ENCODE measurements at places on chromosomes 2 and 18.

DNA sequence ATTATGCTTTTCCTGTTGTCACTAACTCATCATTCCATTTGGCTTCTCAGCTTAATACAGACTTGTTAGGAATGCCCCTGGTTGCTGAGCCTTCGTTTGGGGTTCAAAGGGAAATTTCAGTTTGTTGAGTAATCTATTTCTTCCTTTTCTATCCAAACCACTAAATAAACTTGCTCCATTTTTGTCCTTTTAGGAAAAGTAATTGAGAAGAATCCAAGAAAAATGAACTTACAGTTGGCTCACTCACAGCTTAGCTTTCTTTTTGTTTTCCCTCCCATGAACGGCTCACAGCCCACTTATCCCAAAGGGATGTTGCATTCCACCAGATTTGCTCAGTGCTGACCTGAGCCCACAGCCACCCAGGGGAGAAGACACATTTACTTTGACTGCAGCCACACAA is 73.9 kb downstream of the SOX11 start:
- no peak for DNase-seq

- no peak for DNase-seq
Observed at GRCh38 chr2:25821225-25822056, 56.8 kb downstream of the ASXL2 start.

GRCh38 chr2:107437807-107438206 is 388.9 kb upstream of the RGPD4 start:
- no peak for DNase-seq

DNA sequence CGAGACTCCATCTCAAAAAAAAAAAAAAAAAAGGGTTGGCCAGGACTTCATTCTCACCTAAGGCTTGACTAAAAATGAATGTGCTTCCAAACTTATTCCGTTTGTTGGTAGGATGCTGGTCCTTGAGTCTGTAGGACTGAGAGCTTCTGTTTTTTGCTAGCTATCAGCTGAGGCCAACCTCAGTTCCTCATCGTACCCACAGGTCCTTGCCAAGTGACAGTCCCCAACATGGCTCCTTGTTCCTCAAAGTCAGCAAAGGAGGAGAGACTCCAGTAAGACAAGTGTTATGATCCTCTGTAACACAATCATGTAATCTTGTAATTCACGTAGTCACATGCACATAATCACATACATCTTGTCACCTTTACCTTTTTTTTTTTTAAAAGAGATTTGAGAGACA is 37.0 kb downstream of the HAUS1 start:
- DNase-seq, result no peak

DNA sequence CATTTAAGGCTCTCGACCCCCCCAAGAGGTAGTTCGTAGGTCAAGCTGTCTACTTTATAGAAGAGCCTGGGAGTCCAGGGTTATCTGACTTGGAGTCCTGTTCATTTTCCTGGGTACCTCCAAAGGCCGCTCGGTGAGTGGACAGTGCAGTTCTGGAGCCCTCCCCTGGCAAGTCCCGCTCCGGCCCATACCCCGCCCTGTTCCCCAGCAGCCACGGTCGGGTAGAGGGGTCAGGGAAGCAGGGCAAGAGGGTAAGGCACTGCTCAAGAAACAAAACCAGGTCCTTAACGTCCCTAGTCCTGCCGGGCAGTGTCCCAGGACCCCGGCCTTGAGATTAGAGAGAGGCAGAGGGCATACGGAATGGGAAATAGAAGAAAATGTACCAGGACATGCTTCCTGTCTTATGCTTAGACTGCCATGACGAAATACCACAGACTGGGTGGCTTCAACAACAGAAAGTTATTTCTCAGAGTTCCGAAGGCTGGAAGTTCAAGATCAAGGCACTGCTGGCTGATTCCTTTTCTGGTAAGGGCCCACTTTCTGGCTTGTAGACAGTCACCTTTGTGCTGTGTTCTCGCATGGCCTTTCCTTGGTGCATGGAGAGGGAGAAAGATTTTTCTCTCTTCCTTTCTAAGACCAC is 5.4 kb upstream of the HPCAL1 start:
- no peak for DNase-seq

GRCh38 chr18:36572135-36572856 is 256.5 kb downstream of the TPGS2 start:
- DNase-seq, result no peak

- DNase-seq, result no peak
Observed at GRCh38 chr18:37107748-37108522, 279.0 kb downstream of the KIAA1328 start.

DNA sequence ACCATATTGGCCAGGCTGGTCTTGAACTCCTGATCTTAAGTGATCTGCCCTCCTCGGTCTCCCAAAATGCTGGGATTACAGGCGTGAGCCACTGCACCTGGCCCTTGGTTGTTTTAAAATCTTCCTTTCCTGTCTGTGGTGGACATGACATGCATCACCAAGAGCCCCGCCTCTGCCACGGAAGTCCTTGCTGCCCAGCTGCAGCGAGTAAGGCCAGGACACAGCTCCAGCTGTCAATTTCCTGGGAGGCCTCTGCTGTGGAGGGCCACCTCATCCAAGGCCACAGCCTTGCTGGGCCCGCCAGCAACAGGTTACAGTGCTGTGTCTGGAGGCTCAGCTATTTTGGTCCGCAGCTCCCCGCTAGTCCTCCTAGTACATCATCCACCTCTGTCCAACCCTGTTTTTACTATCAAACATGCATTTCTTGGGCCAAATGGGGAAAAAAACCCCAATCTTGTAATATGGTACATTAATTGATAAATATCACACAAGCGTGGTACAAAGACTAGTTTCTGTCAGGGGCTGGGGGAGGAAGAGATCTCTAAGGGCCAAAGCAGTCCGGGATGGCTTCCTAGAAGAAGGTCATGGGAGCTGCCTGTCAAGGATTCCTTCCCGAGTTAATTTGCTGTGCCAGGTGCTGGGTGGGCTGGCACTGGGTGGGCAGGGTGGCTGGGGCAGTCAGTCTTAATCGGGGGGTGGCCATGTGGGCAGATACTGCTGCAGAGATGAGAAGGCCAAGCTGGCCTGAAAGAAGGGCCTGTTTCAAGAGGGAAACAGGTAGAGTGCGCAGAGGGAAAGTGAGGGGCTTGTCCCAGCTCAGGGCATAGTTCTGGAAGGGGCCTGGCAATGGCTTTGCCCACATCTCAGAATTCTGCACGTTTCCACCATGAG is 100.5 kb downstream of the INHBB start:
- DNase-seq, result no peak

DNA sequence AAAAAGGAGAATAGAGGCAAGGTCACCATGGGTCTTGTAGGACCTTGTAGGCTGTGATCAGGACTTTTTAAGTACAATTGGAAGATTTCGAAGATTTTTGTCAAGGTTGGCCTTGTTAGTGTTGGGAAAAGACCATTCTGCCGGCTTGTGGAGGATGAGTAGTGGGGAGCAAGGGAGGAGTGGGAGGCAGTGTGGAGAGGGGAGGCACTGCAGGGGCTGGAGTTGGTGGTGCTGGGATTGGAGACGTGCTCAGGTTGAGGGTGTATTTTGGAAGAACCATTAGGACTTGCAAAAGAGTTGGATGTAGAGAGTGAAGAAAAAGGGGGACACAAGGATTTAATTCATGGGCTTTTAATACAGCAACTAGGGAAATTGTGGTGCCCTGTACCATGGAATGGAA is 397.1 kb downstream of the TSN start:
- DNase-seq, result no peak

DNA sequence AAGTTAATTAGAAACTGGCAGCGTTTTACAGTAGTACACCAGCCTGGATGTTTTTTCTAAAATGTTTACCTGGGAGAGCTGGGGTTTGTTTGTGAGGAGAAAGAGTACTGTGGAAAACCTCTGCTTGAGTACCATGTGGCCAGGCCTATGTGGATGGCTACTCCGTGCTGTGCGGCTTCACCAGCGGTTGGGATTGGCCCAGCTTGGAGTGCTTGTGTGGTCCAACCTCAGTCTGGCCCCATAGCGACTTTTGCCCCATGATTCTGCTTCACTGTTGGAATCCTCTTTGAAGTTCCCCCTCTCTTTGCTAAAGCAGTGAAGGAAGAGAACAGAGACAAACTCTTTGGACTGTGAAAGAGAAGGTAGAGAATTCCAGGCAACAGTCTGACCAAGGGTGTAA is 15.9 kb downstream of the CD8A start:
- no peak for DNase-seq

DNA sequence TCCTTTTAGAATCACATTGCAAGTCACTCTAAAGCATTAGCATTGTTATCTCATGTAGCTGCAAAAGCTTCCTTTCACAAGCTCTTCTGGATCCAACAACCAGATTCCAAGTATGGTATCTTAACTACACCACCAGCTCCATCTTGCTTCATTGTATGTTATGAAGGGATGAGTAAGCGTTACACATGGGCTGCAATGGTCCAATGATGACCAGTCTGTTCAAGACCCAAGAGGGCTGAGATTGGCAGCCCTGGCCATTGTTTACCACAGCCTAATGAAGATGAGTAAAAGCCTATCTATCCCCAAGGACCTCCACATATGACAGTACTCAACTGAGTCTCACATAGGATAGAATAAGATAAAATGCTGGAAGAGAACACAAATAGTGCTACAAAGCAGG is 6.3 kb downstream of the CFLAR start:
- no peak for DNase-seq

DNA sequence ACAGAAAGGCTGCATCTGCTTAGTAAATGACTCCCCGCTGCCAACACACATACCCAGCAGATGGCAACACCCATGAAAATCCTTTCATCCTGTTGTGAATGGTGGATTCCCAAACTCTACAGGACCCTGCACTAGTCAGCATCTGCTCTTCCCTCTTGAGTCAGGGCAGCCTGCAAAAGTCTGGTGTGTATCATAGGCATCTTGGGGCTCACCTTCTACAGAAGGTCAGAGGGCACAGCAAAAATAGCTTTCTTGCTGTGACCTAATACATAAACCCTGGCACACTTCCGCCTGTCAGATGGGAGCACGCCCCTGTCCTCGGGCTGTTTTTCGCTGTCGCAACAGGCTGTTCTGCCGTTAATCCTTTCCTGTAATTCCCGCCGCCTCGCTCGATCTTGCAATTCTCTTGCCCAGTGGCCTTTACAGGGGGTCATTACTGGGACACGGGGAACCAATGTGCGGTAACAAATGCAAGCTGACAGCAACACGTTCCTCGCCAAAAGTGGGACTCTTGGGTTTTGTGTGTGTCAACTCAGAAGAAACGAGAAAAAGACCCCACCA is 19.9 kb upstream of the SCYGR1 start:
- no peak for DNase-seq

GRCh38 chr2:103179798-103180197 is 418.0 kb downstream of the TMEM182 start:
- DNase-seq, result no peak

DNA sequence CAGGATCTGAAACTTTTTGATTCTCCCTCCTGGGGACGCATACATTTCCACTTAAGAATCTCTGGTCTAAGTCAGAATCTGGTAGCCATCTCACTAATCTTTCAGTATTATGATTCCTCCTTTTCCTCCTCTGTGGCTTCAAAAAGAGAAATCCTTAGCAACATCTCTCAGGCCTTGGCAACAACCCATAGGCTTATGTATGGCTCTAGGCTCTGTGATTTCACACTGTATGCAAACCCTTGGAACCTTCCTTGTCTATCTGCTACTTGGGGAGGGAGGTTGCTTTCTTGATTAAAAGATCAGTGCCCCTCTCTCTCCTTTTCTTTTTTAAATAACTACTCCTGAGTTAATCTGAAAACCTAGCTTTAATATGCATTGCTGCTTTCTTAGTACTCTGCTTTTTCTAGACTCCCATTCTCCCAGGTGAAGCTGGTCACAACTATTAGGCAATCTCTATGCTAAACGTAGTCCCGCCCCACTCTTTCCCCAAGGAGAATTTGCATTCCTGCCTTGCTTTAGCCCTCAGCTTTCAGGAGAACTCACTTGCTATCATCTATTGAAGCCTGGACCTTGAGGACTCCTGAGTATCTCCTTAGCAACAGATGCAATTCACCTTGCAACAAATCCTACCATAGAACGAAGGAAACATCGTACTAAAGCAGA is 72.2 kb upstream of the L3MBTL4 start:
- no peak for DNase-seq

DNA sequence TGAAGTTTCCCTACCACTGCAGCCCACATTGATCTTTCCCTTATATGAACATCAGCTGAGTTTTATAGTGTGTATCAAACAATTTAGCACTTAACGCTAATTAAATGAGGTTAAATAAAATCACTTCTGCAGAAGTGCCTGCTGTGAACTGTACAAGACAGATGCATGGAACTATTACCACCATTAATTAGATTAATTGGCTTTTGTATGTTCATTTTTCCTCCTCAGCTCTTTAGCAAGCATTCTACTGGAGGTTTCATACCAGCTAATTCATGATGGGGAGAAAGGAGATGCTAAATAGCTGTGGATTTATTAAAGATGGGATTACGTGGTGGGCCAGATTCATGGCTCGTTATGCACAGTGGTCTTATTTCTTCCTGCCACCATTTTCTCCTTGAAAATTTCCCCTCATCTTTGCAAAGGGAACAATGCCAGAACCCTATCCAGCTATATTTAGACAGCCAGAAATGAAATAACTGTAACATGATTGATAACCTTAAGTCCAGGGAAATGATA is 96.7 kb downstream of the CNTNAP5 start:
- no peak for DNase-seq

GRCh38 chr2:237623428-237624403 is 3.7 kb upstream of the LRRFIP1 start:
- DNase-seq, result no peak
